ENCODE measurements at places on chromosomes 12 and 14. TPM values are rescaled to one million over a fixed set of nuclear protein-coding genes. Genes with fewer than 3 reads are reported as not detected.

DNA sequence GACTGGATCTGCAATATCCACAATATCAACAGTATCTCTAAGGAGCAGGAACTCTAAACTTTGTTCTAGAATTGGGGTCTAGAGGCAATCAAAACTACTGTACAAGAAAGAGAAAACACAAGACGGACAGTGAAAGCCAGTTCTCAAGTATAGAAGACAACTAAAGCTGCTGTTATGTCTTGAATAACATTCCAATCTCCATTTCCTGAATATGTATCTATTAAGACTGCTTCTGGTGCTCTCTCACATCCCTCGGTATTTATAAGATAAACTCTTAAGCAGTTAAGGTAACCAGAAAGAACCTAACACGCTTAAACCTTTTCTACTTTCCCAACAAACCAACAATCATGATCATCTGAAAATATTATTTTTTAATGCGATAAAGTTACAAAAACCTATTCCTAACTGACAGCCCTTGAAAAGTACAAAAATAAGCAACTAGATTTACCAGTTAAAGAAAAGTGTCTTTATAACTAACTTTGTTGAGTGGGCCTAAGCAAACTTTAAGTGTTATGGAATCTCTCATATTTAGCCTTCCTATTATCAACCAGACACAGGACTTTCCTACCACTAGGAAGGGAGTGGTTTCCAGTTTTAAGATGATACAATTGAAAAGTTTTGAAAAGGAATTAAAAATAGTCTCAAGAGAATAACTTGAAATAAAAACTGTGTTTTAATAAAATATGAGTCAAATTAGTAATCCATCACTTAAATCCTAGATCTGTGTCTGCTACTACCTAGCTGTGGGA lies 30.7 kb downstream of the NUMB start:
- no peaks in the 10 kb centered on the region for H3K27me3 ChIP-seq
- peak overlapping the region; percentile 63 for H3K27ac ChIP-seq
- H3K4me3 ChIP-seq, result no peak overlapping the region

DNA sequence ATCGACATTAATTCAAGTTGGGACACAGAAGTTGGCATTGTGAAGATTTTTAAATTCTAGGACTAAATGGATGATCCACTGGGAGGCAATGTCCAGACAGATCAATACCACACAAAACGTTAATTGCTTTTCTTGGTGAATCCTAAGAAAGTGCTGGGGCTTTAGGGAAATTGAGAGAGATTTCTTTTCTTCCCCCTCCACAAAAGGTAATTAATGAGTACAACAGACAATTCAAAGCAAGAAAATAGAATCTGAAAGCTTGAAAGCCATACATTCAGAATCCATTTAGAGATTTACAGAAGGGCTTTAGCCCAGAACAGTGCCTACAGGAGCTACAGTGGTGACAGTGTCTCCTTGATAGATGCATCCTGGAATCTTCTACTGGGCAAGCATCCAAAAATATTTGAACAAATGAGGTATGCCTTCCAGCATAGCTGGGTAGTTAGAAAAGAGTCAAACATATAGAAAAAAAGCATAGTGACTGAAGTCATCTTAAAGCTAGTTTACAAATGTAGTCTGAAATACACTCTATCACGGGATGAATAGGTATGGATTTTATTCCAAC lies 718.1 kb downstream of the DIO2 start:
- DNase-seq, result no peak
- H3K27me3 ChIP-seq, result no peaks in the 10 kb centered on the region
- H3K36me3 ChIP-seq, result no peaks in the 10 kb centered on the region
- no peak overlapping the region for H3K4me3 ChIP-seq

The CLEC1B gene
- 0.13 TPM for total RNA-seq

DNA sequence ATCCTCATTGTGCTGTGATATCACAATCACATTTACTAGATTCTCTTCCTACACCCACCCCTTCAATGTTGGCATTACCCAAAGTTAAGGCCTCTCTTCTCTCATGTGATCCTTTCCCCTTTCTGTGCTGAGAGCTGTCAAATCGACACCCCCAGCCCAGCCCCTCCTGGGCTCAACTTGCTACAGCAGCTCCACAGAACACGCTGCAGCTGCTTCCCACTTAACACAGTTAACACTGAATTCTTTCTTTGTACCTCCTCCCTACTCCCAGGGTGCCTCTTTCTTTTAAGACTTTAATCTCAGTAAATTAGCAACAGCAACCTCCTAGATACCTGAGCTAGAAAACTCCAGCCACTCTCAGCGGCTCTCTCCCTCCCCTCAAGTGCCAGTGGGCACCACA lies 17.8 kb downstream of the SPTB start:
- H3K4me1 ChIP-seq, result peaks cover 17% of the 10 kb centered on the region
- peaks cover 2% of the 10 kb centered on the region for H3K27me3 ChIP-seq
- no peak overlapping the region for H3K4me3 ChIP-seq

The KLRB1 gene
- total RNA-seq, result 0.49 TPM

The RDH5 gene
- total RNA-seq, result 22.0 TPM

Data from muscle of leg (tissue), 16 donors.